ENCODE measurements at places on chromosomes 3 and 15. TPM values are rescaled to one million over a fixed set of nuclear protein-coding genes. Genes with fewer than 3 reads are reported as not detected.

GRCh38 chr15:60572541-60573421 is 93.8 kb upstream of the ICE2 start:
- DNase-seq = no peak

DNA sequence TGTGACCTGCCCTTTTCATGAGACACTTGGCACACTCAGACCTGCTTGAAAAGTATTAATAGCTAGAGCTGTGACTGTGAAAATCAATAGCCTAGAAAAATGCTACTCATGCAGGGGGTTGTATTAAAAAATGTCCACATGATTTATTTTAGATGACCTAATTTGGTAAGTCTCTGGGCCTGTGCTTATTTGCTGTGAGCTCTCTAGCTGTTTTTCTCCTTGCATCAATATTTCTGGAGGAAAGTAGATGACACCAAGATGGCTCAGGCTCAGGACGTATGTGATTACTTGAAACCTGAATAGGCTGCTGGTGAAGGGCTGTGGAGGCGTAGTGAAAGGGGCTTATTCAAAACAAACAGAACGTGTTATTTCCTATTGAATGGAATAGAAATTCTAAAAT is 29.5 kb downstream of the KCNAB1 start:
- no peak for DNase-seq

DNA sequence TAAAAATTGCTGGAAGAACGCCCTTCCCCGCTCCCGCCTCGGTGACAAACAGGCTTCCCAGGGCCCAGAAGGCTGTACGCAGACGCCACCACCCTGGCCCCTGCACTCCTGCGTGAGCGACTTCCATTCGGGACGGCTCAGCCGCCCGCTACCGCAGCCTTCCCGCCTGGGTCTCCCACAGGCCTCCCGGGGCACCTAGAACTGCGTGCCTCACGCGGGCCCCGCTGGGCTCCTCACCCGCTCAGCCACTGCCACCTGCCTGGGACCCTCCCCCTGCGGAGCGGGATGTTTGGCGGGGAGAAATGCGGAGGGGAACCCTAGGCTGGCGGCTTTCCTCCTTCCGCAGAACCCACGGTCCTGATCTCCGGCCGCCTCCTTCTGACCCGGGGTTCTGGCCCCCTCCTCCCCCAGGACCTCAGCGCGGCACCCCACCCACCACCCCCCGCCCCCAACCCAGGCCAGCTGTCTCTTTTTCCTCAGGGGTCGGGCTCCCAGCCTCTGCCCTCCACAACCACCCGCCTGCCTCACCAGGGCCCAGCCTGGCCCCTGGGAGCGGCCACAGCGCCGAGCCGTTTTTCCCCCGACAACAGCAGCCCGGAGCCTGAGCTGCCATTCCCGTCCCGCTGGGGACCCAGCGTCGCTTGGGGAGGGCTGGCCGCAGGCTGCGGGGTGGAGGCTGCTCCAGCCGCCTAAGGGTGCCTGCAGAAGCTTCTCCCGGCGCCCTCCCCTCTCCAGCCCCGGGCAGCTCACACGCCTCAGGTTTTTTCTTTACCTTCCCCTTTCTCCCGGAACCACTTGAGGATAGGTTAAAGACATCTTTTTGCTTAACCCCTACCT is 27.6 kb upstream of the RAB7A start:
- peak; percentile 44 for DNase-seq

DNA sequence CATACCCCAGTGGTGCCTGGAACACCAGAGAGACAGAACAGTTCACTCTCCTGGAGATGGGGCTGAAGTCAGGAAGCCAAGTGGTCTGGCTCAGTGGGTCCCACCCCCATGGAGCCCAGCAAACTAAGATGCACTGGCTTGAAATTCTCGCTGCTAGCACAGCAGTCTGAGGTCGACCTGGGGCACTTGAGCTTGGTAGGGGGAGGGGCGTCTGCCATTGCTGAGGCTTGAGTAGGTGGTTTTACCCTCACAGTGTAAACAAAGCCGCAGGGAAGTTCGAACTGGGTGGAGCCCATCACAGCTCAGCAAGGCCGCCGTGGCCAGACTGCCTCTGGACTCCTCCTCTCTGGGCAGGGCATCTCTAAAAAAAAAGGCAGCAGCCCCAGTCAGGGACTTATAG is 272.0 kb downstream of the KLF13 start:
- DNase-seq = no peak

DNA sequence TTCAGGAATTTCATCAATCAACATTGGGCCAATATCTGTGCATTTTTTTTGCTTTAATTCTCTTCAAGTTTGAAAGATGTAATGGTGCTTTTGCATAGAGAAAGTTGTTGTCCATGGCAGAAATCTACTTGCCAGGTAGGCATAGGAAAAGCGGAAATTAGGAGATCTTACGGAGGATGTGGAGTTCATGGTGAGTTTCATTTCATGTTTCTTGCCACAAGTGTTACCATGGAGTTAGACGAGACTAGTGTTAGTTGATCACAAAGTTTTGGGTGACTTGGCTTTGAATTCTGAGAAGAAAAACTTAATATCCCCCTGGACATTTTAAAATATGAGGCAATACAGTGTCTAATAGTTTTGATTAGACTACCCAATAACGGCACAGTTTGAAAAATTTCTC is 1.0 kb upstream of the P2RY13 start:
- DNase-seq = no peak

- no peak for DNase-seq
Measured at GRCh38 chr3:109127553-109127952, 9.0 kb upstream of the C3orf85 start.

GRCh38 chr3:42772670-42773408 is at the start of gene CCDC13:
Gene CCDC13, minus strand, starts transcription at chr3:42773253. Its CDS starts 14,908 bp downstream, at chr3:42758345.
- DNase-seq = peak; percentile 95

GRCh38 chr15:48754011-48754410 is 56.9 kb downstream of the CEP152 start:
- no peak for DNase-seq

DNA sequence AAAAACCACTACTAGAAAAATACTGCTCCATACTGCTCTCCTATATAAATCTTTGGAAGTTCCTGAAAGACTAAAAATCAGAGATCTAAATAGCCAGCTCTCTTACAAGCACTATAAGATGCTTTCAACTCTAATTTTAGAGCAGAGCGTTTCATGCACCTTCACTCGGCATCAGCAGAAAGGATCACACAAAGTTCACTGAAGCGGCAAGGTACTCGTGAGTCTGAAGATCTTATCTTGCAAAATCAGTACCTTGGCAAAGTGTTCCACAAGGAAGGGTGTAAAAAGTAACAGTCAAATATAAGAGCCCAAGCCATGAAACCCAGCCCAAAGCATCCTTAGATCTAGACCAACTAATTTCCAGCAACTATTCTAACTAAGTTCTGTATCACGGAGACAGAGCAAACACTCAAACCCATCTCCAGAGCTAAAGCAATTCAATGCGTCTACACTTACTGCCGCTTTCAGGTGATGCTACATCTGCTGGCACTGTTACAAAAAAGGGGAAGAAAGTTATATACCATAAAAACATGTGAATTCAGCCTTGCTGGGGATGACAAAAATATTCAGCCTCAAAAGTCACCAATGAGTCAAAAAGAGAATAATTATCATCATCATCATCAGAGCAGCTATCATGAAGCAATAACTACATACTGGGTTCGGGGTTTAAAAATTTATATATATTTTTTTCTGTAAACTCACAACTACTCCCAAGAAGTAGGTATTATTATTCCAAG is 16.3 kb downstream of the VPS39 start:
- no peak for DNase-seq

DNA sequence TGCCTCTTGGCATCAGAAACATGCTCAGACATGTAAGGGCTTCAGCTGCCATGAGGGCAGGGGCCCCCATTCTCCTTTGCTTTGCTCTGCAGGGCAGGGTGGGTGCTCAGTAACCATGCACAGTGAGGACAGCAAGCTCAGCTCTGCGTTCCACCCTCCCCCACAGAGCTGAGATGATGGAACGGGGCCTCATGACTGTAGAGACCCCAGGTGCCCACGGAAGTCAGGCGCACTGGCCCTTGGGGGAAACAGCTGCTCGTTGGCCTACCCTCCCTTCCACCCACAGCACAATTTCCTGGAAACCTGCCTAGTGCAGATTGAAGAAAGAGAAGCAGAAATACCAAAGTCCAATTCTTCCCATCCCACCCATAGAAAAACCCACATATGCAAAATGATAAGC is 10.5 kb downstream of the CTXND1 start:
- DNase-seq = no peak

GRCh38 chr3:43181202-43181821 is 75.4 kb upstream of the POMGNT2 start:
- no peak for DNase-seq

ACAN gene
- total RNA-seq = 0.41 TPM

ROPN1 gene
- not detected for total RNA-seq

TRIM42 gene
- not detected for total RNA-seq

Data from frontal cortex (tissue), 4 donors.